Activated T-cell treated with anti-CD3 and anti-CD28 coated beads, Interleukin-2, amount 50 U/mL, for 24 hours (primary cell): ENCODE measurements at places on chromosomes 13 and 19.

DNA sequence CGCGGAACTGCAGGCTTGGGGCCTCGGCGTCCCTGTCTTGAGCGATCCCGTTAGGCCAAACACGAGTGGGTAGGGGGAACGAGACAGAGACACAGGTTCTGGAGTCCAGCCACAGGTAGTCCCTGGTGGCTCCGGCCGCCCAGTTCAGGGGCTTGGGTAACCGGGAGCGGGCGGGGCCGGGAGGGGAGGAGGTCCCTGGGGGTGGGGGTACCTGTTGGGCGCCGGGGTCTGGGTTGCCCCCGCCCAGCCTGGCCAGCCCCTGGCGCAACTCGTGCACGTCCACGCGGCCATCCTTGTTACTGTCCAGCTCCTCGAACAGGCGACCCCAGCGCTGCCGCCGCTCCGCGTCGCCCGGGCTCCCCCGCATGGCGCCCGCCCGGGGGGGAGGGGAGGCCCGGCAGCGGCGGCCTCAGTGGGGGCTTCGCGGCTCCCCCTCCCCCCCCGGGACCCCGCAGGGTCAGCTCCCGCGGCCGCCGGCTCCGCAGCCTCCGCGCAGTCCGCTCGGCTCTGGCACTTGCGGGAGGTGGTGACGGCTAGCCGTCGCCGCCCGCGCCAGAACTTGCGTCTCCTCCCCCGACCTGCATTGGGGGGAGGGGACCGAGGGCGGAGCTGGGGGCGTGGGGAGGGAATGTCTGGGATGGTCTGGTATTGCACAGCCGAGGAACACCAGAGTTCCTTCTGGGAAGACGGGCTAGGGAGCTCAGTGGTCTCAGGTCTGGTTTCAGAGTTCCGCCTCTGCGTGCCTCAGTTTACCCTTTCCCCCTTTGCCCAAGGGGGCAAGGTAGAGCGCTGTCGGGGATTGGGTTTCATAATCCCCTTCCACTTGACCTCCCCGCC, at the start of gene SLC25A23:
TSS of gene SLC25A23 (minus strand) at position 531 of the 837 bp plus-strand sequence. CDS start at position 367, 164 bp downstream.
- peak; percentile 79 for DNase-seq

DNA sequence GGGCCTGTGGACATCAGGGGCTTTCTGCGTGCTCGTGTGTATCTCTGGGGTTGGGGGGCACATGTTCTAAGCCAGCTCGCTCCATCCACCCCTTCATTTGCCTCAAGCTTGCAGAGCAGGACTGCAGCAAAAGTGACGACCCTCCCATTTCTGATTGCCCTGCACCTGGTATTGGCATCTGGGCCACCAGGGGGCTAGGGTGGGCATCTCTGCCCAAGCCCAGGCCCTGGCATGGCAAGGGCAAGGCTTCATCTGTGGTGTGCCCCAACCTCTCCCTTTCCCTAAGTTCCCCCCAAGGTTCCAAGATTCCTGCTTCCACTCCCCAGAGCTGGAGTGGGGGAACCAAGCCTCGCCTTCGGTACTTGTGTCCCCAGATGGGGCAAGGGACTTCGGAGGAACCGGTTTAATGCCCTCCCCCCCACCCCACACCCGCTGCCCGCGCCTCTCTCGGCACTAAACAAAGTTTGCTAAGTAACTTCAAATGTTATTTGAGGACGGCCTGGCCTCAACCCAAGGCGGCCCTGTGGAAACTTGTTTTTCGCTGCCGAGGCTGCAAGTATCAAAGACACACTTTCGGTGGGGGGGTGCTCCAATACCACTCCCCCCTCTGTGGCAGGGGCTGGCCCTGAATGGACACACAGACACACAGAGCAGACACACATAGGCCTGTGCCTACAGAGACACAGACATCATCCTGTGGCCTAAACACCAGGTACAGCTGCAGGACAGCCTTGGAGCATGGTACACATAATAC, 12.2 kb downstream of the NFIX start:
- no peak for DNase-seq

GRCh38 chr19:11138601-11139300, 16.8 kb downstream of the SPC24 start:
- no peak for DNase-seq

- no peak for DNase-seq
These were observed 124.2 kb downstream of the LMO7 start for GRCh38 chr13:75760131-75761021.

DNA sequence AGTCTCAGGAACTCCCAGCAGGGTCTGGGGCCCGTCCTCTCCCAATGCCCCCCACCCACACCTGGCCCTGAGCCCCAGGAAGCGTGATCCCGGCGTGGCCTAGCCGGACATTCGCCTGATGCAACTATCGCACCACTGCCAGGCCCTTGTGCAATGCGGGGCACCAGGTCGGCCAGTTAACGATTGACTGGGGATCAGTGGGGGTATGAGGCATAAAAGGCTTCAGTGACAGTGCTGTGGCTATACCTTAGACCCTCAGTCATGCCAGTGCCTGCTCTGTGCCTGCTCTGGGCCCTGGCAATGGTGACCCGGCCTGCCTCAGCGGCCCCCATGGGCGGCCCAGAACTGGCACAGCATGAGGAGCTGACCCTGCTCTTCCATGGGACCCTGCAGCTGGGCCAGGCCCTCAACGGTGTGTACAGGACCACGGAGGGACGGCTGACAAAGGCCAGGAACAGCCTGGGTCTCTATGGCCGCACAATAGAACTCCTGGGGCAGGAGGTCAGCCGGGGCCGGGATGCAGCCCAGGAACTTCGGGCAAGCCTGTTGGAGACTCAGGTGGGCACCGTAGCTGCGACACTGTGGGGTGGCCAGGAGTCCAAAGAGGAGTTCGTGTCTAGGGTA, at the start of gene ANGPTL8:
TSS of gene ANGPTL8 (plus strand) at position 243 of the 624 bp plus-strand sequence. CDS start at position 262, 19 bp downstream.
- no peak for DNase-seq

DNA sequence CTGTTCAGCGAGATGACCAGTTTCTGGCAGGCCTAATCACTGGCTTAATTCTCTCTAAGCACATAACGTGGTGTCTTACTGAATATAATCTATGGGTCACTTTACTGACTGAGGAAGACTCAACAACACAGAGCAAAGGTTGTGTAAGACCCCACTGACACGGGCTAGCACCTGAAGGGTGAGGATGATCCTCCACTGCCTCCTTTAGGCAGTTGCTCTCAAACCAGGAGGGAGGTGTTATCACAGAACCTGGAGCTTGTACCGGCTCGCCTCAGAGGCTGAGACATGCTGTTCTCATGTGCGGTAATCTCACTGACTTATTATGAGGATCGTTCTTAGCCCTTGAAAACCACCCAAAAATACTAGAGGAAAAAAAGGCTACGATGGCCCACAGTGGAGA, 28.3 kb downstream of the RCBTB2 start:
- DNase-seq, result no peak

DNA sequence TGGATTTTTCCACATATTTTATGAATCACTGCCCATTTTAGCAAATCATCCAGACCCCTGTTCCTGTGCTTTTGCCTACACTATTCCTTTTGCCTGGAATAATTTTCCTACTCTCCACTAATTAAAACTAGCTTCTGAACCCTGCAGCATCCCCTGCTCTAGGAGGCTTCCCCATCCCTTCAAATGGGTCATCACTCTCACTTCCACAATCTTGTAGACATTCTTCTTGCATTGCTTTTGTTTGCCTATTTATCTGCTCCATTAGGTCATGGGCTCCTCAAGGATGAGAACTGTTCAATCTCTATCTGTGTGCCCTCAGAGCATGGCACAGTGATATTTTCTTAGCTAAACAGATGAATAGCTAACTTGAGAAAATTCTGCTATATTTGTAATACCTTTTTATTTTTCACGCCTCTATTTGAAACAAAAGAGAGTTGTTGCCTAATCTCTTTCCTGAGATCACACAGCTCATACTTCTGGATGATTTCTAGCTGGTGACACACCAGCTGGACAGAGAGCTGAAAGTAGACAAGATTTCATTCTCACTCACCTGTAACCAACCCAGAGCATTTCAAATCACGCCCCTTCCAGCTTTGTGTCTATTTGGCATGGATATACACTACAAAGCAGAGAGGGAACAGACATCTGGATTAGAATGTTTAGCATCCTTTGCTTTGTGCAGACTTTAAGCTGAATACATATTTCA, 466.0 kb downstream of the FOXO1 start:
- no peak for DNase-seq

GRCh38 chr19:16142032-16142580, 1.4 kb upstream of the HSH2D start:
- no peak for DNase-seq

GRCh38 chr19:28544451-28545261, 668.3 kb downstream of the UQCRFS1 start:
- no peak for DNase-seq

GRCh38 chr19:7870571-7871436, 3.4 kb downstream of the PRR36 start:
- DNase-seq, result peak; percentile 64

- DNase-seq, result no peak
These were observed 1.7 kb upstream of the ELANE start for GRCh38 chr19:850221-850978.

GRCh38 chr13:68261105-68261504, 1031.0 kb upstream of the PCDH9 start:
- DNase-seq, result no peak

- DNase-seq, result no peak
These were observed 224.6 kb upstream of the GPC6 start for GRCh38 chr13:93001866-93002461.

GRCh38 chr19:21094347-21095025, 12.5 kb downstream of the ZNF714 start:
- DNase-seq, result no peak

DNA sequence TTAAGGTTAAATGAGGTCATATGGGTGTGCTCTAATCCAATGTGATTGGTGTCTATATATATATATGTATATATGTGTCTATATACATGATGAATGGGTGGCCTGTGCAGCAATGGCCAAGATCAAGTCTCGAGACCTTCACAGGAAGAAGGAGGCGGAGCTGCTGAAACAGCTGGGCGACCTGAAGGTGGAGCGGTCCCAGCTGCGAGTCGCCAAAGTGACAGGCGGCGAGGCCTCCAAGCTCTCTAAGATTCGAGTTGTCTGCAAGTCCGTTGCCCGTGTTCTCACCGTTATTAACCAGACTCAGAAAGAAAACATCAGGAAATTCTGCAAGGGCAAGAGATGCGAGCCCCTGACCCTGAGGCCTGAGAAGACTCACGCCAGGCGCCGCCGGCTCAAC, 109.8 kb downstream of the EFNB2 start:
- DNase-seq, result no peak

DNA sequence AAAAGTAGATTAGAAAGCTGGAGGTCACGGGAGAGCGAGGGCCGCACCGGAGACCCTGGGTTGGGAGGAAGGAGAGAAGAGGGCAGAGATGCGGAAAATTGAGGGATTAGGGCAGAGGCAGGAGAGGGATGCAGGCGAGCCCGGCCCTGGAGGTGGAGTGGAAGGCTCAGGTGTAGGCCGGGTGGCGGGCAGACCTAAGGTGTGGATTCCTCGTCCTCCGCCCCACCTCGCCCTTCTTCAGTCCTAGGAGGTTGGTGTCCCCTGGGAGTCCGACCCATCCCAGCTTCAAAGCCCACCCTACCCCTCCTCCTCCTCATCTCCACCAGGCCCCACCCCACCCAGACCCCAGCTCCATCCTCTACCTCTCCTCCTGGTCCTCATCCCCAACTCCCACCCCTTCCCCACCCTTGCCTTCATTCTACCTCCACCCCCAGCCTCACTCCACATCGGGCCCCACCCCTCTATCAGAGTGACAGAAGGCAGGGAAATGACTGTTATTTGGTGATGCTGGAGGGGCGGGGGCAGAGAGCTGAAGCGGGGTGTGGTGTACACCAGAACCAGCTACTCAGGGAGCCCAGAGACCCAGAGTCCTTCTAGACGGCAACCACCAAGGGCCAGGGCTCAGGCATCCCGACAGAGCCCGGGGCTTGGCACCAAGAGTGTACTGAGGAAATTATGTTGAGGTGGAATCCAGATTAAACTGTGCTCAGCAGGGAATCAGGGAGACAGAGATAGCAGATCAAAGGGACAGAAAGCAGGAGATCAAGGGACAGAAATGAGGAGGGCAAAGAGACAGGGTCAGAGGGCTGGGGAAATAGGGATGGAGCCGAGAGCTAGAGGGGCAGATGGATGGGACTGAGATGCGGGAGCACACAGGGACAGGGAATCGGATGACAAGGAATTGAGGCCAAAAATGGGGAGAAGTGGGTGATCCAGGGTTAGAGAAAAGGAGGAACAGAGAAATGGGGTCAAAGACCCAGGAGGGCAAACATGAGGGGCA, 6.4 kb downstream of the ERFL start:
- no peak for DNase-seq

- DNase-seq, result no peak
These were observed 2.3 kb upstream of the PRKACA start for GRCh38 chr19:14119644-14120496.

DNA sequence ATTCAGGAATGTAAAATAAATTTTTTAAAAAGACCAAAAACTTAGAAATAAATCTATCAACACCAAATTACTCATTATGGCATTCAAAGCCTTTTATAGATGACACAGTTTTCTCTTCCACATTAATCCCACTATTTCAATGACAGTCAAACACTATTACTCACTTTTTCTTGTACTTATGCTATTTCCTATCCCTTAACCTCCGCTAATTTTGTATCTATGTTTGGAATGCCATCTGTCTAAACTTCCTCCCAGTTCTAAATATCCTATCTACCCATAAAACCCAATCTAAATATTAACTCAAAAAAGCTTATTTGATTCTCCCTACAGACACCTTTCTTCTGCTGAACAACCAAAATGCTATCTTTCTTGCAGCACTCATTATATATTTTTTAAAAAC, 203.5 kb downstream of the ENOX1 start:
- no peak for DNase-seq
